ENCODE measurements at places on chromosomes 13 and 19. TPM values are rescaled to one million over a fixed set of nuclear protein-coding genes. Genes with fewer than 3 reads are reported as not detected.

Gene RNF17
- not detected for total RNA-seq

Gene SBNO2
- 66.4 TPM for total RNA-seq

Gene PTGER1
- 1.1 TPM for total RNA-seq

Gene B3GNT3
- 22.2 TPM for total RNA-seq

Gene ZNF383
- total RNA-seq = 6.6 TPM

Gene NPAS1
- 4.6 TPM for total RNA-seq

Gene CPT1C
- total RNA-seq = 12.0 TPM

Gene CDK8
- 23.8 TPM for total RNA-seq

Gene GALP
- total RNA-seq = not detected

Gene TPTE2
- total RNA-seq = not detected

Gene FAM216B
- total RNA-seq = not detected

Gene CABP5
- not detected for total RNA-seq

Gene LRRC4B
- 0.89 TPM for total RNA-seq

Gene PLVAP
- 0.47 TPM for total RNA-seq

Gene MBD3L2
- not detected for total RNA-seq

Gene HOMER3
- total RNA-seq = 45.2 TPM
